Hair follicular keratinocyte (primary cell): ENCODE measurements at places on chromosomes 13 and 19. TPM values are rescaled to one million over a fixed set of nuclear protein-coding genes. Genes with fewer than 3 reads are reported as not detected.

The ZNF296 gene
- total RNA-seq, result 0.55 and 2.0 TPM in 2 replicates

The PDE4A gene
- total RNA-seq, result 0.15 and 1.3 TPM in 2 replicates

The NKPD1 gene
- total RNA-seq, result 1.1 and 2.1 TPM in 2 replicates

The ZNF420 gene
- total RNA-seq, result 2.2 and 4.0 TPM in 2 replicates

The CACNG8 gene
- not detected in 2 replicates for total RNA-seq

The CD79A gene
- total RNA-seq, result not detected in 2 replicates

The NOVA2 gene
- total RNA-seq, result not detected in 2 replicates

The C2CD4C gene
- 0.15 and 2.0 TPM in 2 replicates for total RNA-seq

The GRK1 gene
- not detected in 2 replicates for total RNA-seq

The ANGPTL8 gene
- not detected in 2 replicates for total RNA-seq

The IL17D gene
- 0.16 TPM in 1 of 2 replicates, not detected in the other for total RNA-seq

The CYP4F12 gene
- total RNA-seq, result not detected in 2 replicates

The ZNF432 gene
- total RNA-seq, result 1.7 and 3.0 TPM in 2 replicates

The UHRF1 gene
- total RNA-seq, result 14.8 and 49.4 TPM in 2 replicates

The SYCN gene
- total RNA-seq, result not detected in 2 replicates

The METTL21C gene
- not detected in 2 replicates for total RNA-seq

The MAB21L1 gene
- 0.30 TPM in 1 of 2 replicates, not detected in the other for total RNA-seq

The IZUMO2 gene
- not detected in 2 replicates for total RNA-seq

The ETFB gene
- 81.5 and 103 TPM in 2 replicates for total RNA-seq

The ZSCAN1 gene
- total RNA-seq, result not detected in 2 replicates

The TMEM190 gene
- not detected in 2 replicates for total RNA-seq

The OR7C1 gene
- not detected in 2 replicates for total RNA-seq

The ZNF615 gene
- total RNA-seq, result 2.2 and 2.7 TPM in 2 replicates

The AMER2 gene
- not detected in 2 replicates for total RNA-seq

The LIM2 gene
- not detected in 2 replicates for total RNA-seq

The SWSAP1 gene
- 2.7 and 3.9 TPM in 2 replicates for total RNA-seq

The SUGP1 gene
- 17.6 and 19.9 TPM in 2 replicates for total RNA-seq

The CASP14 gene
- 0.53 and 8.0 TPM in 2 replicates for total RNA-seq

The SLC25A42 gene
- total RNA-seq, result 0.99 and 2.8 TPM in 2 replicates

The GAPDHS gene
- not detected in 2 replicates for total RNA-seq

The SYT3 gene
- not detected in 2 replicates for total RNA-seq

The ZFP30 gene
- 4.9 and 7.2 TPM in 2 replicates for total RNA-seq

The SLC1A6 gene
- total RNA-seq, result 0.23 TPM in 1 of 2 replicates, not detected in the other

The NFIC gene
- 17.6 and 24.9 TPM in 2 replicates for total RNA-seq

The ZNF534 gene
- not detected in 2 replicates for total RNA-seq

The MCEMP1 gene
- total RNA-seq, result not detected in 2 replicates

The ATP4A gene
- not detected in 2 replicates for total RNA-seq

The APC2 gene
- total RNA-seq, result under 0.01 and 0.08 TPM in 2 replicates

The CLEC17A gene
- total RNA-seq, result not detected in 2 replicates

The SERTAD1 gene
- 27.1 and 28.6 TPM in 2 replicates for total RNA-seq

The CNN1 gene
- total RNA-seq, result not detected in 2 replicates

The LAIR2 gene
- total RNA-seq, result not detected in 2 replicates

The CLDND2 gene
- not detected in 2 replicates for total RNA-seq

The CEACAM4 gene
- total RNA-seq, result not detected in 2 replicates

The VSTM2B gene
- not detected in 2 replicates for total RNA-seq

The RAB4B gene
- 21.7 and 27.3 TPM in 2 replicates for total RNA-seq

The ADGRE2 gene
- 2.2 and 2.5 TPM in 2 replicates for total RNA-seq

The SULT2A1 gene
- total RNA-seq, result not detected in 2 replicates

The UNC13A gene
- 0.04 and 0.55 TPM in 2 replicates for total RNA-seq

The SPACA4 gene
- not detected in 2 replicates for total RNA-seq
